ENCODE measurements at places on chromosomes 2 and 18.
A peak's percentile ranks its signal among the peaks of the same experiment; 100 is the strongest.

- DNase-seq, result no peak
Observed at GRCh38 chr2:21814588-21815149, 690.9 kb downstream of the TDRD15 start.

GRCh38 chr18:30302181-30302580 is 740.4 kb downstream of the DSC3 start:
- no peak for DNase-seq

- DNase-seq, result no peak
Observed at GRCh38 chr2:111975819-111976218, 77.4 kb downstream of the MERTK start.

- no peak for DNase-seq
Observed at GRCh38 chr2:2931318-2932075, 446.1 kb downstream of the EIPR1 start.

DNA sequence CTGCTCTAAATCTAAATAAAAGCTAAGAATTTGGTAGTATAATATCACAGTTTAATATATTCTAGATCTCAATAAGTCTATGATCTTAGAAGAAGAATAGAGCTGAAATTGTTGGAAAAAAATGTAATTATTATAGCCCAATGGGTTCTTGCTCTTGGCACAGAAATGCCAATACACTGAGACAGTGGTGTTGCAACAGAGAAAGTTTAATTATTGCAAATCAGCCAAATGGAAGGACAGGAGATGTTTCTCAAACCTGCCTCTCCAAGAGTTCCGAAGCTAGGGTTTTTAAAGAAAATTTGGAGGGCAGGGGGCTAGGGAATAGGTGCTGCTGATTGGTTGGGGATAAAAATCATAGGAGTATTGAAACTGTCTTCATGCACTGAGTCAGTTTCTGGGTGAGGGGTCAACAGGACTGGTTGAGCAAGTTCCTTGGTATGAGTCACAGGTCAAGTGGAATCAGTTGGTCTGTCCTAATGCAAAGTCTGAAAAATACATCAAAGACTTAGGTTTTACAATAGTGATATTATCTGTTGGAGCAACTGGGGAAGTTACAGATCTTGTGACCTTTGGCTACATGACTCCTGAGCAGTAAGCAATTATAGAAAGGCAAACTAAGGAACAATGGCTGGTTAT is 228.6 kb downstream of the CD226 start:
- DNase-seq, result no peak

DNA sequence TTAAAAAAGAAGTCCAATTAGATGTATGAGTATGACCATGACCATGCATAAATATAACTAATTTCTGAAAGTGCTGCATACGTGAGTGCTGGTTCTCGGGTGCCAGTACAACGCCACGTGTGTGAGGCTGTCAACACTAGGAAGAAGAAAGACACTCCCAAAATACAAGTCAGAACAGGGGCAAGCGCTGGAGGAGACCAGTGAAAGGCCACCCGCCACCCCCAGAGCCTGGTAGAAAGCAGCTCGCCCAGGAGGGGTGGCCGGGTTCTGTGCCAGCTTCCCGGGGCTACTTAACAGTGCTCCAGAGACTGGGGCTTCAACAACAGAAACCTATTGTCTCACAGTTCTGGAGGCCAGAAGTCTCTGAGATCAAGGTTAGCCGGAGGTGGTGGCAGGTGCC is 147.6 kb downstream of the RTP5 start:
- no peak for DNase-seq

- DNase-seq, result no peak
Observed at GRCh38 chr2:236176417-236176816, 8.2 kb upstream of the GBX2 start.

- DNase-seq, result no peak
Observed at GRCh38 chr18:76450452-76451395, 44.3 kb downstream of the ZNF516 start.

GRCh38 chr2:237072067-237072931 is 13.4 kb upstream of the COPS8 start:
- DNase-seq, result peak; percentile 41

- DNase-seq, result no peak
Observed at GRCh38 chr2:174035981-174036742, 71.0 kb upstream of the SP3 start.

- DNase-seq, result no peak
Observed at GRCh38 chr2:188610827-188611226, 319.2 kb downstream of the GULP1 start.

DNA sequence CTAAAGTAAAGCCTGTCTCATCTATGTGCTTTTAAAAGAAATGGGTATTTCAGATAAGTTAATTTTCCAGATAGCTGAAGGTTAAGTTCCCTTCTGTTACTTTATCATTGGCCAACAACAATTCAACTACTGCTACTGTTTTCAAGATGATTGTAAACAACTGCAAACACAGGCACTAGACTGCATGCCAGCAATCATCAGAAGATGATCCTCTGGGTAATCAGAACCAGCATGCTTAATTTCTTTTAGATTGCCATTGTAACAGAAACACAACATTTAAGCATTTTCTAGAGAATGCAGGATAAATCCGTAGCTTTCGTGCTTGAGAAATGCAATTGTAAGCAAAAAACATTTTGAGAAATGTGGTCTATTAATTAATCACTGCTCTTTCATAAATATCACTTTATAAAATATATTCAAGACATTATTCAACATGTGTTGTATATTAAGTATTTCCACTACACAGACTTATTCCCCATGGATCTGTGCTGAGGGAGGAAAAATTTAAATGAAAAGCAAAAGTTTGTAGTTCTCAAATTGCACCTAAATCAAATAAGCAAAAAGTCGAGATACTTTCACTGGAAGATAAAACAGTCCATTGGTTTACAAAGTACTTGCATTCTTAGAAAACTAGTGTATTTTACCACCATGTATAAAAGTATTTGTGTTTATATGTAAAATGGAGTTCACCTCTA is 133.7 kb downstream of the ATL2 start:
- no peak for DNase-seq

DNA sequence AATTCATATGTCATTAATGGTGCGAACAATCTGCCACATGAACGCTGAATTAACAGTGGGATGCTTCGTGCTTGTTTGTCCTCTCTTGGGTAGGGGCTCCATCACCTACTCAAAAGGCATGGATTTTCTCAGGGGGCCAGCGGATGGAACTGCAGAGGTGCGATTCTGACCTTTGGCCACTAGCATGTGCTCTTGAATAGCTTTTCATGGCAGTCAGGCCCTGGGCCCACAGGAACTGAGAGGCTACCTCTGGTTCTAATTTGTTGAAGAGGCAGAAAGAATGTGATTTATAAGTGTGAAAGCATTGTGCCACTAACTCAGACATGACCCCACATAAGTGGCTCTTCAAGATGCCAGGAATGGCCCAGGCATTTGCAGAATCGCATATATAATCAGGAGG is 283.2 kb downstream of the INSIG2 start:
- DNase-seq, result no peak

DNA sequence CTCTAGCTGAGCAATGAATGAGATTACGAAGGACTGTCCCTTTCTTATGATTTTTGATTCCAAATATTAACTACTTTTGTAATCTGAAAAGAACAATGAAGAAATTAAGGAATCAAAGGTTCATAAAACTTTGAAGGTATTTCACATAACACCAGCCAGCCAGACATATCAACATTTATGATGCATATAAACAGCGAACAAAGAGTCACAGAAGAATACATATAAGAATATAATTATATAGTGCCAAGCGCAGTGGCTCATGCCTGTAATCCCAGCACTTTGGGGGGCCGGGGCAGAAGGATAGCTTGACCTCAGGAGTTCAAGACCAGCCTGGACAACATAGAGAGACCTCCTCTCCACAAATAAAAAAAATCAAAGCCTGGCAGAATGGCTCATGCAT is 34.1 kb downstream of the PIAS2 start:
- no peak for DNase-seq

GRCh38 chr18:25503567-25504081 is 151.7 kb upstream of the ZNF521 start:
- DNase-seq, result no peak

- DNase-seq, result no peak
Observed at GRCh38 chr2:122077771-122078170, 322.3 kb downstream of the TSN start.

- no peak for DNase-seq
Observed at GRCh38 chr2:183057333-183057985, 19.2 kb upstream of the NCKAP1 start.

DNA sequence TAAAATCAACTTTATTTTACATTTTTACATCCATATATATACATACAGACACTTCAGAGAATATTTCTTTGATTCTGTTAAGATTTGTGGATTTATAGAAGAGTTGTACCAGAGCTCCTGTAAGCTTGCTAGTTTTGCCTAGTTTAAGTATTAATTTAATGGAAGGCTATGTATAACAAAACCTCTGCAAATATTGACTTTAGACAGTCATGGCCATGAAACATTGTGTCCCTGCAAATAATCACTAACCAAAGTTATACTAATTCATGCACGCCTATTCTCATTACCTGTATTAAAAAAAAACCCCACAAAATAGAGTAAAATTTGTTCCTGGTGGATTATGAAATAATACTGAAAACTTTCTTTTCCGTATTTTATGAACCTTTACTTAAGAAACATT is 379.3 kb downstream of the CTNNA2 start:
- no peak for DNase-seq

- DNase-seq, result no peak
Observed at GRCh38 chr2:105544591-105545377, 145.9 kb upstream of the FHL2 start.

- DNase-seq, result no peak
Observed at GRCh38 chr2:233179848-233180366, 71.6 kb upstream of the ATG16L1 start.

DNA sequence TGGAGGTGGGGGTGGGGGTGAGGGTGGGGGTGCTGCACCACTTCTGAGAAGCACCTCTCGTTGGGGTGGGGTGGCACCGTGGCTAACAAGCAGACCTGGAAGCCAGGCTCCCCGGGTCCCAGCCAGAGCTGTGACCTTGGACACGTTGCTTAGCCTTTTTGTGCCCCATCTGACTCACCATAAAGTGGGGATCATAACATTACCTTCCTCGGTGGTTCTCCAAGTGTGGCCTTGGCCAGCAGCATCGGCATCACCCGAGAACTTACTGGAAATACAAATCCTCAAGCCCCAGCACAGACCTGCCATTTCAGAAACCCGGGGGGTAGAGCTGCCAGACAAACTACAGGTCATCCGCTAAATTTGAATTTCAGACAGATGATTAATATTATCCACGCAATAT is 58.7 kb upstream of the SLC66A3 start:
- DNase-seq, result no peak

DNA sequence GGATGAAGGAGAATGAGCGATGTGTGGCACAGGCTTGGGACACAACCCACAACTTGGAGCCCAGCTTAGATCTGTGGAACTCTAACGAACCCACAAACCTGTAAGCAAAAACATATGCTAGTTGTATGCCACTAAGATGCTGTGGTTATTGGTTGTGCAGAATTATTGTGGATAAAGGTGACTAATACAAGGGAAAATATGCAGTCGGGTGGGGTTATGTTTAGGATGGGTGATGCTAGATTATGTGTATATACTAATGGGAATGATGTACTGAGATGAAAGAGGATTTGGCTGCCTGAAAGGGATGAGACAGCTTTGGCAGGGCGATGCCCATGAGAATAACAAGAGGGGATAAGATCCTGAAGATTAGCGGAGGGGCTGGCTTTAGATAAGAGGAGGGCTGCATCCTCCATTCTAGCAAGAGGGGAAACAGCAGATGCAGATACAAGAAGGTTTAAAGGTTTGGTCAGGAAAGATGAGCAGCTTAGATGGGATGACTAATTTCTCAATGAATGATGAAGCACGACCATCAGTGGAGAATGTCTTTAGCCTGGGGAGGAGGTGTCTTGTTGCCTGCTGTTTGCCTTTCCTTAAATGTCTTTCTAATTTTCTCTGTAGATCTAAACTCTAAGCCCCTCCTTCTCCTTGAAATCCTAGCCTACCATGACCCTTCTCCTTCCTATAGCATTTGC is 49.6 kb downstream of the GALNT14 start:
- no peak for DNase-seq

GRCh38 chr2:169715379-169716237 is 18.0 kb upstream of the KLHL23 start:
- no peak for DNase-seq

- no peak for DNase-seq
Observed at GRCh38 chr2:237692601-237693290, 65.4 kb downstream of the LRRFIP1 start.

DNA sequence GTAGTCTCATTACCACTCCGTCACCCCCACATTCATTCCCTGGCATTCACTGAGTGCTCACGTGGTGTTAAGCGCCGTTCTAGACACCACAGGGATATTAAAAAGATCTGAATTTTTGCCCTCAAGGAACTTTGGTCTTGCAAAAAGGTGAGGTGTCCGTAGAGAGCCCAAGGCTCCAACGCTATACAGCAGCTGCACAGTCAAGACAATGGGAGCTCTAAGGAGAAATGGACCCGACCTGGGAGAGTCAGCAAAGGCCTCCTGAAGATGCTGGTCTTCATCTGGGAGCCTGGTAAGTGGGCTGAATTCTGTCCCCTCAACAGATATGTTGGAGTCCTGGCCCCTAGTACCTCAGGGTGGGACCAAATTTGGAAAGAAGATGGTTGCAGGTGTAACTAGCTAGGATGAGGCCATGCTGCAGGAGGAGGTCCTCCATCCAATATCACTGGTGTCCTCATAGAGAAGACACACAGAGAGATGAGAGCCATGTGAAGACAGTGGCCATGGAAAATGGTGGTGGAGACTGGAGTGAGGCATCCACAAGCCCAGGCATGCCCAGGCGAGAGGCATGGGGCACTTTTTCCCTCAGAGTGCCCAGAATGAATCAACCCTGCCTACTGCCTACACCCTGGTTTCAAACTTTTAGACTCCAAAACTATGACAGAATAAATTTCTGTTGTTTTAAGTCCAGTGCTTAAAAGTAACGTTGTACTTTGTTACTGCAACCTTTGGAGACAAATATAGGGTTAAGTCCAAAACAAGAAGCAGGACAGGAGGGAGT is 247.3 kb downstream of the TTC32 start:
- DNase-seq, result no peak

DNA sequence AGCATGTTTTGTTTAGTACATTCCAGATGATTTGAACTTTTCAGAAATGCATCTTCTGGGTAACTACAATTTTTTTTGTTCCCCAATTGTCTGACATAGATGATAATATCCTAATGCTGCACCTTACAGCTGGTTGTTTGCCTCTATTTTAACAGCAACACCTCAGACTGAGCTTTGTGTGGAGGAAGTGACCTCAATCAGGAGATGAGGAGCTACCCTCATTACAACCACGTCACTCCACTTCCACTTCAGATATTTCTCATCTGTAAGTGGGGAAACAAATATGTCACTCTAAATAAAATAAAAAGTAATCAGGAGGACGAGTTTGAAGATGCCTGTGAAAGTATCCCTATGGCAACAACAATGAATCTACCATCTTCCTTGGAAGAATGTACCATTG is 12.1 kb upstream of the SRSF7 start:
- DNase-seq, result no peak

- DNase-seq, result no peak
Observed at GRCh38 chr2:10171006-10171800, 48.7 kb downstream of the RRM2 start.

Measured in stimulated activated CD4-positive, alpha-beta T cell treated with anti-CD3 and anti-CD28 coated beads, Interleukin-1b, Interleukin-23, amount 100 ng/mL, for 1 hour (primary cell).